ENCODE measurements at places on chromosomes 3 and 15.

DNA sequence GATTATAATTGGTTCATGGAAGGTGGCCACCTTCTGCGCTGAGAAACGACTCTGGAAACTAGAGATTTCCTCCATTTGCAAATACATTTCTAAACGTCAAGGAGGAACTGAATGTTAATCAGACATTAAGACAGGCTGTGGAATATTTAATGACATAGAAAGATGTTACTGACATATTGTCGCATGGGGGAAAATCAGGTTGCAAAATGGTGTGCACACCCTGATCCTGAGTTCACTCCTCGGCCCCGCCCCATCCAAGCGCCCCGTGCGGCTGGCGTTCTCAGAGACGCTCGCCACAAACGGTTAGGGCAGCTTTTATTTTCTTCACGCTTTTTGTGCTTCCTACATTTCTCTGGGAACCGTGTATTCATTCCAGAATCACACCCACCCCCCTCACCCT lies 10.7 kb downstream of the H1-8 start:
- no peak for DNase-seq

- DNase-seq: no peak
These were observed 223.7 kb downstream of the ITPR1 start for GRCh38 chr3:4716706-4717362.

DNA sequence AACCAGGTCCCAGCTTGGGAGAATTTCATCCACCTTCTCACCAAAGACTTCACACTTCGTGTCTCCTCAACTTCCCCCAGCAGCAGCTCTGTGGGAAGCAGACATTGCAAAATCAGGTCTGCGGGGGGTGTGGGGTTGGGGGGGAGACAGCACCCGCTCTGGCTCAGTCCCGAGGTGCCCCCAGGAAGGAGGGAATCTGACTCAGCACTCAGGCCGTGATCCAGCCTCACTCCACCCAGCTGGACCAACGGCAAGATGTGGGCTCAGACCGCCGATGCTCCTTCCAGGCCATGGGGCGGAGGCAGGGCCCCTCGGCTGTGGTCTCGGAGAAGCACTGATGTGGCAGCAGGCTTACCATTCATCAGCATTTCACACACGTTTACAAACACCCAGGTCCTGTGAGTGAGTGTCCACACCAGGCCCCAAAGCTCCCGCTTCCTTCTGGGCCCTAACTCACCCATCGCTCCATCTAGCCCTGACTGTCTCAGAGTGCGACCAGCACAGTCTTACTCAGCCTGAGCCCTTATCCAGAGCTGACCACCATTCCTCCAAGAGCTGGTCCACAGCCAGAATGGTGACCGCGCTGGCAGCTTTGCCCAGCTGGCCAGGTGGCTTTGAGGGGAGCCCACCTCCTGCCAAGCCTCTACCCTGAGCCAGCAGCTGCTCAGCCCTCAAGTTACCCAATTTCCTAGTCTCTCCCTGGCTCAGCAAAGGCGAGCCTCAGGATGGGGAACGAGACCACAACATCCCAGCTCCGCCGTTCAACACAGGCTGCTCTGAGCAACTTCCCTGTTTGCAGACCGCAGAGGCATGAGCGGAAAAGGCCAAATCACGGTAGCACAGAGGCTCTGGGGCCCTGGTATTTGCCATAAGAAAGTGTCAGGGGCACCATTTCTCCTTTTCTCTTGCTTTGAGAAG lies 3.3 kb downstream of the STAB1 start:
- DNase-seq: no peak

DNA sequence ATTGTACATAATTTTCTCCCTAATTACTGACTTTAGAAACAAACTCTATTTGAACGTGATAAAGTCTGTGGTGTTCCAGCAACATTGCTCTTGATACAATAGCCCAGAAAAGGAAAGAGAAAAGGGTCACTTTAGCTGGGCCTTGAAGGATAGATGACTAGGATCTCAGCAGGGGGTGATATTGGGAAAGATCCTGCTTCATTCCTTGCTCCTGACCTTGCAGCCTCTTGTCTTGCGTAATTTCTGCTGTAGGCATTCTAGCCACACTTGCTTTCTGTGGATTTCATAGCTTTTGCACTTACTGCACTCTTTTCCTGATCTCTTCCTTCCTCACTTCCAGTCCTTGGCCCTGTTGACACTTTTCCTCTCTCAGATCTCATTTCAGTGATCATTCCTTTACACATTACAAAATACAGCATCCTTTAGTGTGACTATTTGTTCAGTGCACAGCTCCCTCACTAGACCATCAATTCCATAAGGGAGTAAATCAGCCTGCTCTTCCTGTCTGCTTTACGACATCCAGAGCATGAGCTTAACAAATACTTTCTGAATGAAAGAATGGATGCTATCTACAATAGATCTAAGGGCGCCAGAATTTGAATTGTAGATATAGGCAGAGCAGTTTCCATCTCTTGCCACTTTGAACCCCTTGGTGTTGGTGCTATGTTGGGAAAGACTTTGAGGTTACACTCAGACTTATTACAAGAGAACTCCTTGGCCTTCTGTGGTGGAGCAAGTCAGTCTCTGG lies 559.6 kb upstream of the MDFIC2 start:
- no peak for DNase-seq

GRCh38 chr3:33071946-33072345 lies 25.0 kb downstream of the GLB1 start:
- DNase-seq: no peak

DNA sequence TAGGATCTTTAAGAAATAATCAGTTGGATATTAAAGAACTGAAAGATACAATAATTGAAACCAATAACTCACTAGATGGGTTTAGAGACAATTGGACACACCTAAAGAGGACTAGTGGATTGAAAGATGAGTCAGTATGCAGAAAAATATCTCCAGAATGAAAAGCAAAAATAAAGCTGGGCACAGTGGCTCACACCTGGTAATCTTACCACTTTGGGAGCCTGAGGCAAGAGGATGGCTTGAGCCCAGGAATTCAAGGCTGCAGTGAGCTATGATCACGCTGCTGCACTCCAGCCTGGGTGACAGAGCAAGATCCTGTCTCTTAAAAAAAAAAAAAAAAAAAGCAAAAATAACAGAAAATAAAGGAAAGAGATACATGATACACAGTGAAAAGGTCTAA lies 37.4 kb upstream of the CCDC174 start:
- no peak for DNase-seq

DNA sequence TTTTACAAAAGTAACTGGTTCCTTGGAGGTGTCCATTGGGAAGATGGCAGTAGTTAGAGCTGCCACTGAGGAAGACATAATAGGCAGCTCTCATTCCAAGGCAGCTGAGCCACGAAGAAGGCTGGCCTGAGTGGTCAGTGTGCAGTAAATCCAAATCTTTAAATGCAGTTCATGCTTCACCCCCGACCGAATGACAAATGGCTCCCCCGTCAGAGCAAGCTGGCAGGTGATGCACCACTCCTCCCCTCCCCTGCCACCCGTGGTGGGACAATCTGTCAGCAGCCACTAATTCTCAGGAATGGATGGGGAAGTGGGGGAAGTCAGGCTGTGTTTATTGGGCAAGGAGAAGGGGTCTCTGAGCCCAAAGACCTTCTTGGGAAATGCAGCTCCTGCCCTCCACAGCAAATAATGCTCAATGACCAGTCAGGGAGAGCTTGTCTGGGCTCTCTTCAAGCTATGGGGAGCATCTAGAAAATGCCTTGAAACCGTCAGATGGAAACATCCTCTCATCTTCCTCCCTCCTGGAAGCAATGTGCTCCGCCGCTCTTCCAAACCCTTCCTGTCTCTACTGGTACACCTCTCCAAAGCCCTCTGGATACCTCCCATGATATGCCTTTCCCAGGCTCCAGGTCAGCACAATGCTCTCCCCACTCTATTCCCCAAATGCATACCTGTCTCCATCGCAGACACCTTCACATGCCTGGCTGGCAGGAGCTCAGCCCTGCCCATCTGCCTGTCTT lies 65.4 kb downstream of the LIPC start:
- no peak for DNase-seq

- no peak for DNase-seq
These were observed 188.1 kb downstream of the BBX start for GRCh38 chr3:107710851-107711250.

DNA sequence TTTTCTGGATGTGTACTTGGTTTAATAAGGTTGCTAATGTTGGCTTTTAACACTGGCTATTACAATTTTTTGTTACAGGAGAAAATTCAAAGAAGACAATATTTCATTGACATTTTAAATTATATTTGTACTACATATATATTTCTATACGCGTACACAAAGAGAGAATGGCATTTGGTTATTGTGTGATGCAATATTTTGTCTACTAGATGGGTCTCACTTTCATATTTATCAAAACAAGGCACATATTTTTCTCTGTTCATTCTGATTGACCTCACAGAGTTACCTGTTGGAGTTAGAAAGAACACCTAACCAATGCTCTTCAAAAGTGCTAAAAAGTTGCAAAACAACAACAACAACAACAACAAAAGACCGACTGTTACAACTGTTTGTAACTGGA lies 50.2 kb upstream of the VGLL3 start:
- no peak for DNase-seq

DNA sequence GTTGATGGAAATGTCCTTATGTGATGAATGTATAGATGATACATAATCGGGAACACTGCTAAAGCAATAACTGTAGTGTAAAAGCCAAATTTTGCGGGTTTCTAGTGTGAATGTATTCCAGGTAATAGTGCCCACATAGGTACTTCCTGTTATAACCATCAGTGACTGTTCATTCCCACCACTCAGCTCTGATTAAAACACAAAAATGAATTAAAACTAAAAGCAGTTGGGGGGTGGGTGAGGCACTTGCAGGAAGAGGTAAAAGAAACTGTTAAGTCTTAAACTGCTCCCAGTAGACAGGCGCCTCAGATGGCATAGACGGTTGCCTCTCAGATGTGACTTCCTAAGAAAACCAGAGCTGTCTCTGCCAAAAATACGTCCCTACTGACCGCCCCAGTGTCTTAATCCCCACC lies 893 bp upstream of the MTHFS start:
- no peak for DNase-seq

DNA sequence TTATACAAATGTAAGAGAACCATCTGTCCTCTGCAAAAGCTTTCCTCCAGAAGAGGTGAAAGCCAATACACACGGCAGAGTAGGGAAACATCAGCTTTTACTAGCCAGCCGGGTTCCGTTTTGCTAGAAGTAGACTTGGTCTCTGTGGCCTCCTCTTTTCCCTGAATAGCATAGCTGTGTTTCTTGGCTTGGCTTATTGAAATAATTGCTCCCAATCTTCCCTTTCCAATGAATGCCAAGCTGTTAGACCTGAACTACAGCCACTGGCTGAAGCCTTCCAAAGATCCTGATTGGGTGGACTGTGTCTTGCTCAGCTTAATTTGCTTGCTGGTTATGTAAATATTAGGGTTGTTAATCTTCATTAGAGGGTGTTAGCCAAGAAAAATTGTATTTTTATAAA lies 157.8 kb upstream of the ROPN1 start:
- DNase-seq: no peak

GRCh38 chr3:908839-909238 lies 184.0 kb upstream of the CNTN6 start:
- DNase-seq: no peak

DNA sequence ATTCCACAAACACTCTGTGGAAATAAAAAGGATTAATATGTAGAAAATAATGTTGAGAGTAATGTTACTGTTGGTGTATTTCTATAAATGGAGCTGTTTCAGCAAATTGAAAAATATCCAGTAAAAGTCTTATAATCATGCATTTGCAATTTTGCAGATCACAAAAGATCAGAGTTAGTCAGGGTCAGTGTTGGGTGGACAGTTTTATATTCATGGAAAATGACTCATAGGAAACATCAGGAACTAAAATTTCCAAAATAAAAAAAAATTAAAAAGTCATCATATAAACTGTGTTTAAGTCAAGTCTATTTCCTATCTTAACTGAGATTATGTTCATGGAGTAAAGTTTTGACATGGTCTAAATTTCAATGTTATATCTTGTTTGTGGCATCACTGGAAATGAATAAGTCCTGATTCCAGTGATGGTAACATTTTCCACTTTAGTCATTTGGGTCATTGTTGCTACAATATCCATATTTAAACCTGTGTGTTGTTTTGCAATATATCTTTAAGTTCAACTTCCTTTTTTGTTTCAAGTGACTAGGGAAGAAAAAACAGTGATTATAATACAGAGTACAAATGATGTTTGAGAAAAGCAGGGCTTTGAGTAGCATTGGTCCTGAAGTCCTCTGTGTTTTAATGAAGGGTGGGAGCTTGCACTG lies 37.8 kb downstream of the MITF start:
- no peak for DNase-seq

DNA sequence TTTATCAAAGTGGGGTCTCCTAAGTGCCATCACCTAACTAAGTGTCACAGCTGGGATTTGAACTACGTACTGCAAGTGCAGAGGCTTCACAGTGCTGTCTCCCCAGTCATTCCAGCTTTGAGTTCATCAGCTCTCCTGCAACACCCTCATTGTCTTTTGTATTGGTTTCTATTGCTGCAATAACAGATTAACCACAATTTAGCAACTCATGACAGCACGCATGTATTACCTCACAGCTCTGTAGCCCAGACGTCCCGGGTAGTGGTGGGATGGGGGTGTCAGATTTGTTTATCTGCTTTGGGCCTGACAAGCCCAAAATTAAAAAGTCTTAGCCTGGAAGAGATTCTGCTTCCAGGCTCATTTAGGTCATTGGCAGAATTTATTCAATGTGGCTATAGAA lies 220.5 kb upstream of the LRRN1 start:
- DNase-seq: no peak

- DNase-seq: no peak
These were observed 13.8 kb upstream of the PLD1 start for GRCh38 chr3:171824116-171824515.

GRCh38 chr3:17831366-17831765 lies 88.9 kb upstream of the TBC1D5 start:
- no peak for DNase-seq

GRCh38 chr3:3509665-3510064 lies 289.6 kb upstream of the LRRN1 start:
- no peak for DNase-seq

DNA sequence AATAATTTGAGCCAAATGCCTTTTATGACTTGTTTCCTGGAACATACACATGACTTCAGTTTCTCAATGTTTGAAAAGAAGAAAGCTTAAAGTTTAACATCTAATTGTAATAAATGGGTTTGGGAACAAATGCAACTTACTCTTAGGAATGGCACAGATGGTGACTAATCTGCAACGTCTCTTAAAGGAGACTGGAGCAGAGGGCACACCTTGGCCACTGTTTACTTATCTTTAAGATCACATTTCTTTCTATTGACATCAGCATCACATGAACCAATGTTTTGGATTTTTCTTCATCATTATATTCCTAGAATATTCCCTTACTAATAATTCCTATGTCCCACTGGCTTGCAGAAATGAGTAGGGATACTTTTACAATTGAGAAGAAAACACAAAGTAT lies 229.5 kb downstream of the CHL1 start:
- no peak for DNase-seq

- DNase-seq: no peak
These were observed 20.3 kb downstream of the LAMP3 start for GRCh38 chr3:183142199-183142598.

GRCh38 chr15:100733101-100733842 lies 130.9 kb downstream of the ASB7 start:
- DNase-seq: no peak

GRCh38 chr3:112043621-112044201 lies 9.2 kb downstream of the TMPRSS7 start:
- no peak for DNase-seq

GRCh38 chr3:129575233-129575996 lies 31.1 kb downstream of the PLXND1 start:
- no peak for DNase-seq

- no peak for DNase-seq
These were observed 86.4 kb downstream of the TIGIT start for GRCh38 chr3:114380233-114380651.
